Stimulated activated CD4-positive, alpha-beta T cell treated with anti-CD3 and anti-CD28 coated beads, Interleukin-12 subunit alpha, Interleukin-12 subunit beta, amount 100 ng/mL, for 24 hours (primary cell): ENCODE measurements at places on chromosomes 3 and 15.

DNA sequence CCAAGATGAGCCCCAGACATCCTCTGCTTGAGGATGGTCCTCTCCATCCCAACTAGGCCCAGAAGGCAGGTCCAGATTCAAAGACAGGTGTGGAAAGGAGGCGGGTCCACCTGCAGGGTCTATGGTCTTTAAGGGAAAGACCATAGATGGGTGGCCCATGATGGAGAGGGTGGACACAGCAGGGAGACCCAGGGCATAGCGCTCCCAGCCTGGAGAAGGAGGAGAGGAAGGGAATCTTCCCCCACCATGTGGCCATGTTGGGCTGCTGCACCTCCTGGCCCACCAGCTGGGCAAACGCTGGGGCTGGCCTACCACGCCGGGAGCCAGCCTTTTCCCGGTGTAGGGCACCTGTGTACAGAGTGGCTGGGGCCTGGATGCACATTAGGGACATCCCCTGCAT, 265.2 kb upstream of the TLE3 start:
- no peak for DNase-seq

GRCh38 chr3:151315846-151316245, 774 bp downstream of the GPR87 start:
- no peak for DNase-seq

- DNase-seq: no peak
Observed at GRCh38 chr3:182711261-182711683, 82.0 kb upstream of the ATP11B start.

DNA sequence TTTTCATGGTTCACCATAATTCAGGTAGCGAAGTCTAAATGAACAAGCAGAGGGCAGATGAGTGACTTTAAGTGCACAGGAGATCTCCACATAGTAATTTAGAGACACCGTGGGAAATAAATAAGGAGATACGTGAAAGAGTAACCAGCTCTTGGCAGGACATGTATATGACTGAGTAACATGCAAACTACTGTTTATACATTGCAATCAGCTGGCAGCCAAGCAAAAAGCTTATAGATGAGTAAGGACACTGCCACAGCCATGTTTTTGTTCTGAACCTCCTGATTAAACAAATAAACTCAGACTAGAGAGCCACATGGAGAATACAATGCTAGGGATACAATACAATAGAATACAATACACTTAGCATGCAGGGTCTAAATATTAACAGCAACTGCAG, 252.4 kb downstream of the FHIT start:
- no peak for DNase-seq
